ENCODE measurements at places on chromosomes 5 and 9.

- DNase-seq: no peak
Observed at GRCh38 chr9:132207839-132208615, 46.2 kb downstream of the NTNG2 start.

- no peak for DNase-seq
Observed at GRCh38 chr5:5533927-5534326, 111.5 kb downstream of the ICE1 start.

- DNase-seq: no peak
Observed at GRCh38 chr5:169686137-169686536, 49.1 kb downstream of the DOCK2 start.

DNA sequence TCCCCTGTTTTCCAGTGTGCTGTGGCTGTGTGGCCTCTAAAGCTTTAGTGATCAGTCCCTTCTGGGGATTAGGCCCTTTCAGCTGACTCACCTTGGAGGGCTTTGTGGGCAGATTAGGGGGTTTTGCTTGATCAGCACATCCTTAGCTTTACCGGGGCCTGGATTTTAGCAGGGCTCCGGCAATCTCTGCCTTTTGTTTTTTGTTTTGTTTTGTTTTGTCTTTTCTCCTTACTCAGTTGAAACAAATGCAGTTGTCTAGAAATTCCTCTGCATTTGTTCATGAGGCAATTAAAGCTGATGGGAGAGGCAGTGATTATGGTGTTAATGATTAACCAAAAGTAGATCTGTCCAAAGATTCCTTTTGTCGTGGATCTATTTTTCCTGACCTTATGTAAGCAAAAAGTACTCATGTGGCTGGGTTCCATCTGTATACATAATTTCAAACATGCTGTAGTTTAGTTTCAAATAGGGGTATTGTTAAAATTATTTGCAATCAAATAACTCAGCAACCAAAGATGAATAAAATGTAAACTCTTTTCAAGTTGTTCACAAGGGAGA is 5.2 kb upstream of the TDRD7 start:
- DNase-seq: no peak

DNA sequence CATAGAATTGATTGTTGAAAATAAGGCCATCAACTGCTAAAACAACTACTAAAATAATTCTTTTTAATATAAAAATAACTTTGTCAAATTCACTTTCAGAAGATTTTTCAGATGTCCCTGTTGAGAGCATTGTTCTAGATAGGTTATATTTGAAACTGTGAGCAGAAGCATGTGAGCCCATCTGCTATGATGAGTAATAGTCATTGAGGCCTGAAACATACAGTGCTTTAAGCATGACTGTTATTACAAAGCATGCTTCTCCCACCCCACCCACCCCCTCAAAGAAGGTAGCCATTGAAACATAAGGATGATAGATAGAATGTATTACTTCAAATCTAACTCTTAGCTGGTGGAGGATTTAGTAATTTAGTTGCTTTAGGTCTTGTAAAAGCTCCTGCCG is 86.0 kb downstream of the UHRF2 start:
- no peak for DNase-seq

DNA sequence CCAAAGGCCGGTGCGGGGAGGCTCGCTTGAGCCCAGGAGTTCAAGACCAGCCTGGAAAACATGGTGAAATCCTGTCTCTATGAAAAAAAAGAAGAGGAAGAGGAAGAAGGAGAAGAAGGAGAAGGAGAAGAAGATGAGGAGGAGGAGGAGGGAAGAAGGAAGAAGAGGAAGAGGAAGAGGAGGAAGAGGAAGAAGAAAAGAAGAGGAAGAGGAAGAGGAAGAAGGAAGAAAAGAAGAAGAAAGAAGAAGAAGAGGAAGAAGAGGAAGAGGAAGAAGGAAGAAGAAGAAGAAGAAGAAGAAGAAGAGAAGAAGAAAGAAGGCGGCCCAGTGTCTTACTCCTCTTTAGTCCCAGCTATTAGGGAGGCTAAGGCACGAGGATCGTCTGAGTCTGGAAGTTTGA is 44.8 kb upstream of the XPA start:
- no peak for DNase-seq

- no peak for DNase-seq
Observed at GRCh38 chr9:100774962-100775361, 197.1 kb downstream of the CAVIN4 start.

- no peak for DNase-seq
Observed at GRCh38 chr5:95621839-95622629, 2.1 kb downstream of the GPR150 start.

DNA sequence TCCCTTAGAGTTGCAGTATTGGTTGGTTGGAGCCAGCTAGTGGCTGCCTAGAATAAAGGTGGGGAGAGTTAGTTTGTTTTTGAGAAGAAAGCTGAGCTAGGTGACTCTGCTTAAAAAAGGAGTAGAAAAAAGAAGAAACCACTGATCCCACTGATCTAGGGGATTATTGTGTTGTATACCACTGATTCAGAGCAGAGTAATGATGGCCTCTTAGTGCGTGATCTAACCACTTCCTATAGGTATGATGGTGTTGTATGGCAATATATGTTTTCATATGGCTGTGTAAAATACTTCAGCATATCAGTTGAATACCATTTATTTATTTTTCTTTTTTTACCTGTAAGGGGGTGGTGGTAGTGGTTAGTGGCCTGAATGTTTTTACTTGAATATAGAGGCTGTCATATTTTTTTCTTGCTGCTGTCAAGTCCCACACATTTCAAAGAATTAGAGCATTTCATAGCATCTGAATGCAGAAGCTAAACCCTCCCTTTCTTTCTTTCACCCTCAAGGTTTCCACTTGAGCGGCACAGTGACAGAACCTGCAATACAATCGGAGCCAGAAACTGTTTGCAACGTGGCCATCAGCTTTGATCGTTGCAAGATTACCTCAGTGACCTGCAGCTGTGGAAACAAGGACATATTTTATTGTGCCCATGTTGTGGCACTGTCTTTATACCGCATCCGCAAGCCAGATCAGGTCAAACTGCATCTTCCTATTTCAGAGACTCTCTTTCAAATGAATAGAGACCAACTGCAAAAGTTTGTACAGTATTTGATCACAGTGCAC is 140.3 kb downstream of the ZSWIM6 start:
- DNase-seq: no peak

- no peak for DNase-seq
Observed at GRCh38 chr9:97293207-97293721, 14.2 kb upstream of the CCDC180 start.

- DNase-seq: peak; percentile 12
Observed at GRCh38 chr5:180494510-180495181, 467 bp downstream of the CNOT6 start.

- no peak for DNase-seq
Observed at GRCh38 chr5:61371474-61371873, 39.4 kb downstream of the ZSWIM6 start.

DNA sequence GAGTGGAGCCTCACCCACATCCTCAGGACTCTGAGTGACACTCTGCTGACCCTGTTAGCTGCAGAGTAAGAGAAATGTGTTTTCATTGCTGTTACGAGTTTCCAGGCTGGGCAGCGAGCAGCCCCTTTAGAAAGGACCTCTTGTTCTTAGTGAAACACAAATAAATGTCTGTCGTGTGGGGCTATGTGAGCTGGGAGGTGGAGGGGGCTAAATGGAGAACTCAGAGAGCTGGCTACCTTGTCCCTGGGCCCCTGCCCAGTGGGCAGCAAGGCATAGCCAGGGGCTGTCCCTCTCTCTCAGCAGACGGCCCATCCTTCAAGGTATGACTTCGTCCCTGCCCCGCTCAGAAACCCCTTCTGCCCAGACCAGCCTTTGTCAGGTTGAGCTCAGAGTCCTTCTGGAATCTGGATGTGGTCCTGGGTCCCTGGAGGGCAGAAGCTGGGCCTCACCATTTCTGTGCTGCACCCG is 10.2 kb downstream of the DCANP1 start:
- no peak for DNase-seq

DNA sequence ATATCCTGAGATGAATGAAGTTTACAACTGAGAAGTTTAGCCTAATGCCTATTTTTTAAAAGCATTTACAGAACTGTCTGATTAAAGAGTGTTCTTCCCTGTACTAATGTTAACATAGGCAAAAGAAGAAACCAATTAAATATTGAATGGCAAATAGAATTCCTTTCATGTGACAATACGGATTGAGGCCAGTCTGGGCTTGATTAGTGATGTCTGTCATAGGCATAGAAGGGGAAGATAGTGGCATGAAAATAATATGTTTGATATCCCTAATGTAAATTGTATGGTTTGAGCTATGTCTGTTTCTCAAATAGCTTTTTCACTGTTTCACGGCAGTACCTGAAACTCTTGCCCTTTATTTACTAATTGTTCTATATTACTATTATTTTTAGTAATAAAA is 443.1 kb upstream of the CLINT1 start:
- DNase-seq: no peak

DNA sequence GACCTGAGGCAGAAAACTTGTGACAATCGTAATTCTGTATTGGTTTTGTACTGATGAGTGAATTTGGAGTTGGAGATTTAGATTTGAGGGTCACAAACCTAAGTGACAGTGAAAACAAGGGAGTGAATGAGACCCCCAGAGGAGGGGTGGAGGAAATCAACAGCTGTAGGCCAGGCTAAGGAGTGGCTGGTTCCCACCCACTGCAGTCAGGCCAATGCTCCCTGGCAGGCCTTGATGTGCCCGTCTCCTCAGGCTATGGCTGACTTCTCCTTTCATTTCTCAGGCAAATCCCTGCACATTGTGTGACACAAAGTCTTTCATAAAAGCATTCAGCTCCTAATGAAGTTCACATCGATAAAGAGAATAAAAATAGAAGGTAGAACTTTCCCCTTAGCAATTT is 557.6 kb downstream of the CETN3 start:
- DNase-seq: no peak

GRCh38 chr5:90424245-90424644 is 14.7 kb upstream of the CETN3 start:
- no peak for DNase-seq

GRCh38 chr5:147853372-147853987 is 22.0 kb upstream of the SPINK1 start:
- DNase-seq: no peak

DNA sequence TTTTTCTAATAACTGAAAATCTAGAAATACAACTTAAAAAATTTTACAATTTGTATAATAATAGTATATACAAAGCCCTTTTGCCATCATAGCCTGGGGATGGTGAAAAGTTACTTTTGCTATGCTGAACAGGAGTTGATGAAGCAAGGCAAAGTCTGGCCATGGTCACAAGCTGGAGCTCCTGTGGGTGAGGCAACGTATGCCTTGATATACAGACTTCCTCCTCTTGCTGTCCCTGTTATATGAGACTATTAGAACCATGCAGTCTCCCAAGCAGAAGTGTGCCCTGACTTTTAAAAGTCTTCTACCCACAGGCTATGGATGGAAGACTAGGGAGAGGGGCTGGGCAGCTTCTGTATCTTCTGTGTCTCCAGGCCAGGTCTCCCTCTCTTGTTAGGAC is 15.7 kb downstream of the FAM151B start:
- DNase-seq: no peak

- no peak for DNase-seq
Observed at GRCh38 chr9:5671711-5672353, 42.9 kb downstream of the RIC1 start.

- DNase-seq: no peak
Observed at GRCh38 chr9:2178034-2178734, 163.0 kb downstream of the SMARCA2 start.

GRCh38 chr9:134647359-134648080 is 5.9 kb downstream of the COL5A1 start:
- no peak for DNase-seq

DNA sequence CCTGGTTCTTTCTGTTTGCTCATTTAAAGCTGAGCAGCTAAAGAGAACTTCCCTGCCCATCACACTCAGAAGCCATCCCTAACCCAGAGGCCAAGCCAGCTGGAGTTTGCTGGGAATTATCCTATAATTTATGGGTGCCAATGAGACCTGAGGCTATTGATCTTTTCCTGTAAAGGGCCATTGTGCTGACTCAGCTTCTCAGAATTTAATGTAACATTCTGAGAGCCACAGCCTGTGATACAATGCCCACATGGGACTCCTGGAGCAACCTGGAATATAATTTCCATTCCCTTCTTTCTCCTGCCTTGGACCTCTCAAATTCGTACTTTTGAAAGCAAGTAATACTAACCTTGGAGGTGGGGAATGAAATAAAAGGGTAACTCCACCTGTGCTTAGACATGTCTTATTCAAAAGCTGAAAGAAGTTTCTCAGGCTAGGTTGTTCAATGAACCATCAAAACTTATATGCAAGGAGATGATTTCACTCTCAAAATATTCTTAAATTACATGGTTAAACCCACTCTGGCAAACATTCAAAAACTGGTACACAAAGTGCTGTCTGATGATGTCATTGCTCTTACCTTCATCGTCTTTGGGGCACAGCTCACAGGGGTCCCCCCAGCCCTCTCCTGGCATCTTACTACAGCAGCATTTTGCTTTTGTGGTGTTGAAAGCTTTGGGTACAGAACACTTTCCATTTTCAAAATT is 206.7 kb downstream of the SLC12A2 start:
- no peak for DNase-seq

DNA sequence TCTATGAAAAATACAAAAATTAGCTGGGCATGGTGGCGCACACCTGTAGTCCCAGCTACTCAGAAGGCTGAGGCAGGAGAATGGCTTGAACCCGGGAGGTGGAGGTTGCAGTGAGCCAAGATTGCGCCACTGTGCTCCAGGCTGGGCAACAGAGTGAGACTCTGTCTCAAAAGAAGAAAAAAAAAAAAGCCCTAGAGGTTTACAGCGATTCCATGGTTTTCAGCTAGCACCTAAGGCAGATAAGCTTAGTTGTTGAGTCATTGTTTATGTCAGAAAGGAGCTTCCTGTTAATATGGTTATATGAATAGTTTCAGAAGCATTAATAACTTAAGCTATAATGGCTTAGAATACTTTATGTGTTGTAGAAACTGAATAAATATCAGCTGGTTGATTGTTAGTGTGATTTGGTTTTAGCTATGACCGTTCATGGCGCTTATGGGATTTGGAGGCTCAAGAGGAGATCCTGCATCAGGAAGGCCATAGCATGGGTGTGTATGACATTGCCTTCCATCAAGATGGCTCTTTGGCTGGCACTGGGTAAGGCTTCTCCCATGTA is 13.0 kb downstream of the RNF183 start:
- DNase-seq: no peak

DNA sequence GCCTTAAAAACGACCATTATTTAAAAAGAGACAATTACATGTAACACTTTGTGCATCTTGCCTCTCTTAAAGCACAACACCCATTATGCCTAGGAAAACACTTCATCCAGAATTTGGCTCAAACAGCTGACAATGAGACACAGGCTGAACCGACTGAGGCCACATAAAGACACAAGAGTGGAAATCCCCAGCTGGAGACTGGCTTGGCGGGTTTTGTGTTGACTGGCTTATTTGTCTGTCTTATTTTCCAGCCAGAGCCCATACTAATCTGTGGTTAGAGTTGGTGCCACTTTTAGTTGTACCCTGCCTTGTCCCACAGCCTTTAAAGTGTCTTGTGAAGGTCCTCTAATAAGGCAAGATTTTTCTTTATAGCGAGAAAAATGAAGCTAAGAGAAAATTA is 21.2 kb downstream of the TRIM14 start:
- DNase-seq: no peak

GRCh38 chr9:69458176-69458575 is 133.2 kb downstream of the ENTREP1 start:
- DNase-seq: no peak

GRCh38 chr5:30894811-30895210 is 298.7 kb upstream of the CDH6 start:
- no peak for DNase-seq

Measured in left renal pelvis (tissue), 4 donors.